AG04450 (cell line): ENCODE measurements at places on chromosomes 11 and 22.
A peak's percentile ranks its signal among the peaks of the same experiment; 100 is the strongest.

DNA sequence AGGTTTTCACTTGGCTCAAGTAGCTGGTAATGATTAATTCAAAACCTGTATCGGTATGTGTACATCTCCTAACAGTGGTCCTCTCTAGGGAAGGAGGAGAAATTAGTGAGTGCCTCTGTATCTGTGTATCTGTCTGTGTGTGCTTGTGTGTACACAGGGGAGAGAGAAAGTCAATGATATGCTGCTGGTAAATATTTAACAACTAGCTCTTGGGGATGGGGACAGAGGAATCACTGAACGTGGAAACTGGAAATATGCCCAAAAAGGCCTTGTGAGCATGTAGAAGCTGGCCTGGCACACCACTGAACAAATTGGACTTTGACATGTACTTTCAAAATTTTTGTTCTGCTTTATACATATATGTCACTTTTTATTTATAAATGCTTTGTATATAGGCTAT is 214.0 kb upstream of the SYN3 start:
- no peak for DNase-seq

DNA sequence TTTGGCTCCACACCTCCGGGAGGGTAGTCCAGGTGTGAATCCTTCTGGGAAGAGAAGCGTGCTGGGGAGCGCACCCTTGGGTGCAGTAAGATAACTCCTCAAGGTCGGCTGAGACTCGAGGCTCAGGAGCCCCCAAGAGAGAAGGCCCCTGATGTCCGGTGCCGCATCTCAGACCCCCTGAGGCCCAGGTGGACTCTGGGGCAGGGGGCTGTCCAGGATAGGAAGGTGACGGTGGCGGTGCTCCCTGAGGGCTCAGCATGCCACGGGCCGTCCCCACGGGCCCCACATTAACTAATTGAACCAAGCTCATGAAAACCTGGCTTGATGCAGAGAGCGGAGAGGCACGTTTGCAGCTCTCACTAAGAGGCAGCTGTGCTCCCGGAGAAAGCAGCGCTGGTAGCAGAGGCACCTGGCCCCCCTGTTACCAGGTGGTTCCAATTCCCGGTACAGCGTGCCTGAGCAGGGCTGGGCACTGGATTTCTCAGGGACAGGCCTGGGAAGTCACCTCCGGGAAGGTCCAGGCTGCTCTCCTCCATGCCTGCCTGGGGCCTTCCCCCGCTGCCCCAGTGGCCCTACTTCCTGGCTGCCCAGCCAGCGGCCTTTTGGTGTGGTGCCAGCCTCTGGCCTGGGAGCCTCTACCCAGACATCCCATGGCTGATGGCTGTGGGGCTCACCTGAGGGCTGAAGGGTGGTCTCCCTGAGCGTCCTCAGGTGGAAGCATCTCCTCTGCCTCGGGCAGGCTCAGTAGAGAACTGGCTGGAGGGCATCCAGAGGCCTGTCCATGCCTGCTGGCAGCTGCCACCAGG is 1.1 kb downstream of the KCNQ1 start:
- DNase-seq, result no peak

DNA sequence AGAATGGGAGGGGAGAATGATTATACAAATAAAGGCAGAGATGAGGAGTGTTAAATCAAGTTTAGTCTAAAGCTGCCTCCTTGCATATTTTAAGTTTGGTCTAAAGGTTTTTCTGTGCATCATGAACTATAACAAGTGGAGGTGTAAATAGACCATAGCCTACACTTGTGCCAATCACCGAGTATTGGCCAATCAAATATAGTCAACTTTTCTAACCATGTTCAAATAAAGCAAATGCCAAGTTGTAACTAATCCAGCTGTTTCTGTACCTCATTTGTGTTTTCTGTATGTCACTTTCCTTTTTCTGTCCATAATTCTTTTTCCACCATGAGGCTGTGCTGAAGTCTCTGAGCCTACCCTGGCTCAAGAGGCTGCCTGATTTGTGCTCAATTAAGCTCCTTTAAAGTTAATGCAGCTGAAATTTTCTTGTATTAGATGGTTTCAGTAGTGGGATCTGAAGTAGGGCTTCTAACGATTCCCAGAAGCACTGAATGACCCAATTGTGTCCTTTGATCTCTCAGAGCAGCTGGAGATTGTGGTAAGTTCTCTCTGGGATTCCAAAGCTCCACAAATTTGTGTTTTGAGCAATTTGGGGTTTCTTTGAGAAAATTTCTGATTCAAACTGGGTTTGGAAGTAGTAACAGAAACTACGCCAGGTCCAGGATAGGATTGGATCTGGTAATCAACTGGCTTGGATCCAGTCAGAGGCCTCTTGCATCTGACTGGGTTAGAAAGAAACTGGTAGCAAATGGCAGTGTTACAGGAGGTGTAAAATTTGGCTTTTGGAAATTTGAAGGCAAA is 25.6 kb downstream of the OR5A2 start:
- no peak for DNase-seq

- peak; percentile 85 for DNase-seq
Measured at GRCh38 chr11:110524238-110524637, 94.5 kb downstream of the FDX1 start.

DNA sequence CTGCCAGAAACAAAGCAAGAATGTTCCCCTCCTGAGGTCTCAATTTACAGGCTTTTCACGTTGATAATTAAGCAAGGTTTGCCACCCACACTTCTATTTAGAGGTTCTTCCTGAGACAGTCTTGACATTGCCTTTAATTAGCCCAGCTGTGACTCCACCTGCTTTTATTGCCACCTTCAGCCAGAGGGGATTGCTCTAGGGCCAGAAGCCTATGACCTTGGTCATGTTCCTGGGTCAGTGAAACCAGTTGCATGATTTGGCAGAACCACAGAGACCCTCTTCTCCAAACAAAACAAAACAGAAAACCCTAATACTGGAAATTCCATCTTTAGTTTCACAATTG is 89.8 kb downstream of the APIP start:
- no peak for DNase-seq

GRCh38 chr11:27022659-27023251 is 17.9 kb upstream of the BBOX1 start:
- DNase-seq, result no peak

- no peak for DNase-seq
Measured at GRCh38 chr11:128195756-128196155, 391.6 kb downstream of the ETS1 start.

DNA sequence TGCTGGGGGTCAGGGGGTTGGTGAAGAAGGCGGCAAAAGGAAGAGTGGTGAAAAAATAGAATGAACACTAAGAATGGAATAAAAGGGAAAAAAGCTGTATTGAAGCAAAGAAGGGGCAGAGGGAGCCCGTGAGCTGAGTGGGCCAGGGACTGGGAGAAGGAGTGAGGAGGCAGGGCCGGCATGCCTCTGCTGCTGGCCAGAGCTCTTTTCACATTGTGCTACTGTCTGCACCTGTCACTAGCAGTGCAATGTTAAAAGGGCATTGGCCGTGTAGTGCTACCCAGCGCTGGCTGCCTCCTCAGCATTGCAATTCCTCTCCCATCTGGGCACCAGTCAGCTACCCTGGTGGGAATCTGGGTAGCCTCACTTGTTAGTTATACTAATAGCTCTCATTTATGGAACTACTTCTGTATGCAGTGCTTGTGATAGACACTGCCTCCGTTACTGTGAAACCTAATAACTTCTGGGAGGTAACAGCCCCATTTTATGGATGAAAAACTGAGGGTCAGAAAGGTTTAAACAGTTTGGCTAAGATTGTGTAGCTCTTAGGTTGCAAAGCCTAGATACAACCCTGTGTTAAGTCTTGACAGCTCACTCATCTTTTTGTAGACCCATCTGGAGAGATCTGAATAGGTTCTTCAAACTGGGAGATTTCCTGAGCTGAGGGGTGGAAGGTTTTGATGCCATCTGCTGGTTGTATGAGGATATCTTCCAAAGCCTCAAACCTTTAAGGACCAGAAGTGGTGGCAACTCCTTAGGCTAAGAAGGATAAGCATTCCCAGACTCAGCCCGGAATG is 8.5 kb downstream of the YPEL4 start:
- DNase-seq, result peak; percentile 33

DNA sequence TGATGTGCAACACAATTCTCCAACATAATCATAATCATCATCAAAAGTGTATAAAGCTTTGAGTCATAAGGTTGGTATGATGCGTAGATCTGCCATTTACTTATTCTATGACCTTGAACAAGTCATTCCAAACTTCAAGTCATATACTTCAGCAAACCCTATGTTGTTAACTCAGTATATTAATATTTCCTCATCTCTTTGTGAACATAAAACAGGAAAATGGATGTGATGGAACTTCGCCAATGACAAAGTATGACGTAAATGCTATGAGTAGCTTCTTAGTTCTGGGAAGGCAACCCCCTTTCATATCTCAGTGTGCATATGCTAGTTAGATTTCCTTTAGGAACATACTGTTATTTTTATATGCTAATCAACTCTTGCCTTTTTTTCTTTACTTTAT is 102.7 kb upstream of the ANO3 start:
- DNase-seq, result peak; percentile 72

- peak; percentile 77 for DNase-seq
Measured at GRCh38 chr11:20112291-20113148, 47.8 kb downstream of the DBX1 start.

DNA sequence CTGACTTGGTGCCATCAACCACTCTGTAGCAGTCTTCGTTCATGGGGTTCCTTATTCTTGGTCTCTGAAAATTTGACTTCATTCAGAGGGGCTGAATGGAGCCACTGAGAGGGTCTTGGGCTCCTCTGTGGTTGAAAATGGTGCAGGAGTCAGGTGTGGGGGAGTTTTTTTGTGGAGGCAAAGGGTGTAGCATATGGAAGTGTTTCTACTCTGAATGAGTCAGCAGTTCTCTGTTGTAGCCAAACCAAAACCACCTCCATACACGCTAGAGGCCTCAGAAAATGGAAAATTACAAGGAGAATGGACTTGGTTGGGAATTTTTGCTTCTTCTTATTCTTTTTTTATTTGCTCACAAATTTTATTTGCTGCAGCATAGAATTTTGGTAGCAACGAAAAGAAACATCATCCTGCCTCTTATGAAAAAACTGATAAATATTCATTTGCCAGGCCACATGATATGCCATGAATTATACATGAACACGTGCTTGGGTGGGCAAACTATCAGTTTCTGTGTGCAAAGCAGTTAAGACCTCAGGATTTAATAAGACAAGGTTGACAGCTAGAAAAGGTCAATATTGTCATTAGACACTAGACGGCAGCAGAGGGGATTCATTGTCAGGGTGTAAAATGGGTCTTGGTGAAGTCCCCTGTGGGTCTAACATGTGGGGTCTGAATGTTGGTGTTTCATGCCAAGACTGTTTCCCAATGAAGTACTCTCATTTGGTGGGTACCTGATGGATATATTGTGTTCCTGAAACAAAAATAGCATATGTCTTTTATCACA is 111.7 kb downstream of the MYO18B start:
- DNase-seq, result no peak

DNA sequence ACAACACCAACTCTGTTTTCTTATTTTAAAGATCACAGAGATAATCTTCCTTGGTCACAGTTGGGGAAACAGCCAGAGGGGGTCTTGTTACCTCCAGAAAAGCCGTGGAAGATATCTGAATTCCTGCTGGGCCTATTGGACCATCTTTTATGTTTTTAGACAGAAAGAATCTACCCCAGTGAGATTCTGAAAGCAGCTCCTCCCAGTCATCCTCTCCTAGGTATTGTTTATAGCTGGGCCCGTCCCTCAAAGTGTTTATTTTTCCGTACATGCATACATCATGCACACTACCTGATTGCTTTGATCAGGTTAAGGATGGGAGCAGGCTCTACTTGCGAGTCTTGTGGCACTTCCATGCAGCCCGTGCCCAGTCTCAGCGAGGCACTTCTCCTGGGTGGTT is 742.4 kb downstream of the NTM start:
- no peak for DNase-seq
